PC-3 (cell line): ENCODE measurements at places on chromosomes 2 and 18. TPM values are rescaled to one million over a fixed set of nuclear protein-coding genes. Genes with fewer than 3 reads are reported as not detected.

- DNase-seq = no peak
- peaks cover 4% of the 10 kb centered on the region; the same call in 1 of the 2 replicates for H3K4me1 ChIP-seq
- no peaks in the 10 kb centered on the region for H3K27me3 ChIP-seq
These were observed 335 bp downstream of the HES6 start for GRCh38 chr2:238239543-238239862.

Gene GALNT13
- total RNA-seq = 2.0 and 2.6 TPM in 2 replicates

Gene THSD7B
- total RNA-seq = under 0.01 TPM in 1 of 2 replicates, not detected in the other

DNA sequence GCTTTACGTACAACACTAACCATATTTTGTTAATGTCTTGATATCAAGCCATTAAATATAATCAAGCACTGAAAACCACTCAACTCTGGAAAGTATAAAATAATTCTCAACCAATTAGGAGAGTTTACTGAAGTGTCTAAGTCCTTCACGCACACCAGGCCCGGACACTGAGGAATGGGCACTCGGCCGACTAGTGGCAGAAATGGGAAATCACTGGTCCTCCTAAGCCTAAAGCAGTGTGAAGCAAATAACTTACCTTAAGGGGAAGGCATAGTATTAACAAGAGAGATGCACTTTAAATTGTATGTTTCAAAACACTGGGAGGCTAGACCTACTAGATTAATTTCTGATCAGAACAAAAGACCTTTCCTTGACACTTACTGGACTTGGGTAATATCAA is 45.7 kb downstream of the FAM210A start:
- no peak for DNase-seq
- no peaks in the 10 kb centered on the region for H3K4me1 ChIP-seq
- no peak overlapping the region for H3K27ac ChIP-seq
- H3K27me3 ChIP-seq = no peaks in the 10 kb centered on the region
- no peak overlapping the region for H3K4me3 ChIP-seq
- H3K36me3 ChIP-seq = peaks cover 47% of the 10 kb centered on the region

Gene SLC1A4
- 8.2 and 9.1 TPM in 2 replicates for total RNA-seq

- DNase-seq = no peak
- no peak overlapping the region for H3K27ac ChIP-seq
- no peaks in the 10 kb centered on the region for H3K27me3 ChIP-seq
- no peaks in the 10 kb centered on the region for H3K4me1 ChIP-seq
- H3K4me3 ChIP-seq = no peak overlapping the region
These were observed 80.7 kb downstream of the PTPN2 start for GRCh38 chr18:12803069-12803936.

DNA sequence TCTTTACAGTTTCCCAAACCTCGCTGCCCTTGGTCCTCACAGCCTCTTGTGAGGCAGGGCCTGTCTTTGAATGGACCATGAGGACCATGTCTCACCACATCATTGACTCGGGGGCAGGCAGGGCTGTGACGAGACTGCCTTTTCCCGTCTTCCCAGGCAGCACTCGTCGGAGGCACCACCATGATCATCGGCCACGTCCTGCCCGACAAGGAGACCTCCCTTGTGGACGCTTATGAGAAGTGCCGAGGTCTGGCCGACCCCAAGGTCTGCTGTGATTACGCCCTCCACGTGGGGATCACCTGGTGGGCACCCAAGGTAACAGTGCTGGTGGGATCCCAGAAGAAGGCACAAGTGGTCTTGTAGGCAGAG is 45.7 kb upstream of the MAPRE3 start:
- H3K4me3 ChIP-seq = no peak overlapping the region
- DNase-seq = no peak
- H3K27me3 ChIP-seq = peaks cover 7% of the 10 kb centered on the region; the same call in 1 of the 2 replicates
- H3K27ac ChIP-seq = no peak overlapping the region
- no peaks in the 10 kb centered on the region for H3K36me3 ChIP-seq

DNA sequence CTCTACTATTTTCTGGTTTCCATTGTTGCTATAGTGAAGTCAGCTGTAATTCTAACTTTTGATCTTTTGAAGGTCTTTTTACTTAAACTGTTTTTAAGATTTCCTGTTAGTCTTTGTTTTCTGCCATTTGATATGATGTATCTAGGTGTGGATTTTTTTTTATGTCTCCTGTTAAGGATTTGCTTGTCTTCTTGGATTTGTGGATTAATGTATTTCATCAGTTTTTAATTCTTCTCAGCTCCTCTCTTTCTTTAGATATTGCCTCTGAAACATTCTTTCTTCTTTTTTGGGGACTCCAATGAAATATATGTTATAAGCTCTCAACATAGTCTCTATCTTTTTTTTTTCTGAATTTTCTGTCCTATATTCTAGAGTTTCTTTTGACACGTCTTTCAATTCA is 24.8 kb upstream of the THUMPD2 start:
- no peak for DNase-seq
- H3K36me3 ChIP-seq = no peaks in the 10 kb centered on the region
- no peaks in the 10 kb centered on the region for H3K27me3 ChIP-seq

DNA sequence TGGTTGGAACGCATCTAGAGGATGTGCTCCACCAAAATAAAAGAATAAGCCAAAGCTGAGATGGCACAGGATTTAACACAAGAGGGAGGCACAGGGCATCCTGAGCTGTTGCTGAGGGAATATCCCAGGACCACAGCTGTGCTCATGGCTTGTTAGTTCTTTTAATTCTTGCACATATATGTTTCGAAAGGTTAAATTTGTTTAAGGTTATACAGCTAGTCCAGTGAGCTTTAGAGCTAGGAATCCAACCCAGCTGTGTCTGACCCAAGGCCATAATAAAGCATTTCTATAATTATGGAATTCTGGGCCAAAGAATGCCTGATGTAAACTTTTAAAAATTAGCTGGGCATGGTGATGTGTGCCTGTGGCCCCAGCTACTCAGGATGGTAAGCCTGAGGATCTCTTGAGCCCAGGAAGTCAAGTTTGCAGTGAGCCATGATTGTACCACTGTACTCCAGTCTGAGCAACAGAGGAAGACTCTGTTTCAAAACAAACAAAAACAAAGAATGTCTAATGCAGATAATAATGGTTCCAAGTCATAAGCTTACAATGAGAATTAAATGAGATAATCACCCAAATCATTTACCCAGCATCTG is 66.4 kb upstream of the CCBE1 start:
- H3K4me1 ChIP-seq = no peaks in the 10 kb centered on the region
- no peak overlapping the region for H3K4me3 ChIP-seq
- no peaks in the 10 kb centered on the region for H3K36me3 ChIP-seq
- no peak for DNase-seq
- H3K27ac ChIP-seq = no peak overlapping the region

Gene MYOM1
- 0.07 and 0.12 TPM in 2 replicates for total RNA-seq

DNA sequence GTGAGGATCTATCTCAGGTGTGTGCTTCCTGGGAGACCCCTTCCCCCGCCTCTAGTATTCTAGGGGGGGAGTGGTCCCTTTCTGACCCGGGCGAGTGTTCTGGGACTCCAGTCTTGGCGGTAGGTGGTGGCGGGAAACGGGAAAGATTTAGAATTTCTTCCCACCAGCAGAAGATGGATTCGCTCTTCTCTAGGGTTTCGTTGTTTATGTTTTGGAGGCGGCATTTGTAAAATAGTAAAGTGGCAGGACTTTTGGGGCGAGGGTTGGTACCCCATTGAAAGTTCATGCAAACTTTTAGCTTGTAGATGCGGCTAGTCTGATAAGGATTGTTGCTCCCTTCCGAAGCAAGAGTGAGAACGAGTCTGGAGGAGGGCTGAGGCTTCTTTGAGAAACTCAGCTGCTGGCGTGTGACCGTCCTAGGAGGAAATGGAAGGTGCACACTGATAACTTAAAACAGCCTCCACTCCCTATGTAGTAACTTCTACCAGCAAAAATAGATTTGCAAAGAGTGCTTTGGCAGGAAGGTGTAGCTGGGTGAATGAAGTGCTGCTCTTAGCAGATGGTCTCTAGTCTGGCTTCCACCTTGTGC is 412 bp downstream of the GPD2 start:
- peak; percentile 20 for DNase-seq
- peaks cover 42% of the 10 kb centered on the region for H3K4me1 ChIP-seq
- H3K27me3 ChIP-seq = no peaks in the 10 kb centered on the region
- peak overlapping the region; percentile 91 for H3K27ac ChIP-seq
- peak overlapping the region; percentile 74 for H3K4me3 ChIP-seq
- H3K36me3 ChIP-seq = no peaks in the 10 kb centered on the region

- no peaks in the 10 kb centered on the region for H3K27me3 ChIP-seq
- peak overlapping the region; percentile 59 for H3K27ac ChIP-seq
- peak; percentile 73 for DNase-seq
- H3K36me3 ChIP-seq = no peaks in the 10 kb centered on the region
- H3K4me3 ChIP-seq = peak overlapping the region; percentile 13; the same call in 1 of the 2 replicates
These were observed 48.0 kb upstream of the MRPL33 start for GRCh38 chr2:27723372-27724144.

DNA sequence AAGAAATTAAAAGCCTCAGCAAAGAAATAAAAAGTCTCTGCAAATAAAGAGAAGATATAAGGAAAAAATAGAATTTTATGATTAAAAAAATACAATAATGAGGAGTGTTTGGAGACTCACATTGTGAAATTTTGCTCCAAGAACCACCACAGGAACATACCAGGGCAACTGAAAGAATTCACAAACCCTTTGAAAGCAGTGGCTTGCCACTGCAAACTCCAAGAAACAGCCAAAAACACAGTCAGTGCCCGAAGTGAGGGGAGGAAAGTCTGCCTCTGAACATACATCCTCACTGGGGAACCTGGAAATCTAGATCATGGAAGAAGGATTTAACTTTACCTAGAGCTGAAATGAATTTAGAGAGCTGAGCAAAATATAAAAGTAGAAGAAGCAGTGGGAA is 33.1 kb downstream of the EVA1A start:
- no peak overlapping the region for H3K4me3 ChIP-seq
- no peak for DNase-seq
- no peaks in the 10 kb centered on the region for H3K36me3 ChIP-seq

Gene SLC9A2
- total RNA-seq = 7.1 and 8.8 TPM in 2 replicates

Gene IL1F10
- not detected in 2 replicates for total RNA-seq

Gene GALNT14
- total RNA-seq = 10.2 and 12.7 TPM in 2 replicates

Gene CNGA3
- total RNA-seq = not detected in 2 replicates
